HT1080 (cell line): ENCODE measurements at places on chromosomes 11 and 22. TPM values are rescaled to one million over a fixed set of nuclear protein-coding genes. Genes with fewer than 3 reads are reported as not detected.

- no peak for DNase-seq
Observed at GRCh38 chr22:20240447-20240764, 27.7 kb downstream of the RTN4R start.

- DNase-seq = peak; percentile 60
Observed at GRCh38 chr11:13384908-13385640, 77.9 kb downstream of the BTBD10 start.

- DNase-seq = no peak
Observed at GRCh38 chr11:35747668-35748067, 85.1 kb downstream of the TRIM44 start.

DNA sequence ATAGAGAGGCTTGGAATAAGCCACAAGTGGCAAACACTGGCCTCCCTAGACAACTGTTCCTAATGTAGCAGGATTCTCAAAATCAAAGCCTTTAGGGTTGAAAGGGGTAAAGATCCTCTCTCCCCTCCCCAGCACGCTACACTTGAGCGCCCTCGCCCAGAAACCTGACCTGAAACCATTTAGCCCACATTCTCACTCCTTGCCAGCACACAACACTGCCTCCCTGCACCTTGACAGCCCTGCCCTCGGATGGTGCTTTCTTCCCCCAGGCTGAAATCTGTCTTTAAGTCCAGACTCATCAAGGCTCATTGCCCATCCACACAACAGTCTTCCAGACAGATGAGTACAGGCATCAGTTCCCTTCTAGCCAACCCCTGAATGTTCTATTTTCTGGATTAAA lies 26.5 kb downstream of the CWC15 start:
- no peak for DNase-seq

GRCh38 chr11:77801477-77801876 lies 19.0 kb downstream of the RSF1 start:
- DNase-seq = no peak

DNA sequence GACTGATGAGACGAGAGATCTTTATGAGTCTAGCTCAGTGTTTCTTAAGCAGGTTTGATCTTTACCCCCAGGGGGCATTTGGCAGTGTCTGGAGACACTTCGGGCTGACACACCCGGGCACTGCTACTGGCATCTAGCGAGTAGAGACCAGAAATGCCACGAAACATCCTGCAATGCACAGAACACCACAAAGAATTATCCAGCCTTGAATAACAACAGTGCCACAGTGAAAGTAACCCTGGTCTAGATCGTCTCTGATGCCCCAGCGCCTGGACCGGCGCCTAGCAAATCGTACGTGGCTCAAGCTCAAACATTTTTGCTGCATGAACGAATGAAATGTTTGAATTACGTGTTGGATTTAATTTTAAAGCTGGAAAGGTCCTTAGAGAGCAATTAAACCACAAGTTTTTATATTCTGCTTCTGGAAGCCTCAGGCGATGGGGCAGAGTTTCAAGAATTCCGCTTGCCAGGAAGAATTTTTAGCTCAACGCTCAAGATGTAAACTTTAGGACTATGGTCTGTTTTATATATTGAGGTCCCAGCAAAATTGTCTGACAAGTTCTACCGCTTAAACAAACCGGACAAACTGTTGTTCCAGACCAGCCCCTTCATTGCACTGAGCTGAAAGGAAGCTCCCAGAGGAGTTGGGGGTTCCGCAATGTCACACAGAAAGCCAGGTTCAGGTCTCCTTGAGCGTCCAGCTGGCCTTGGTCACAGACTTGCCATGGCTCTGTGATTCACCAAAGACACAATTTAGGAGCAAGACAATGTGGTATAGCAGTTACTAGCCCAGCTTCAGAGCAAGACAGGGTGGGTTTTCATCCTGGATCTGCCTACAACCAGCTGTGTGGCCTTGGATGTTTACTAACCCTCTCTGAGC lies 44.2 kb upstream of the SMTN start:
- DNase-seq = peak; percentile 53

OR2AG1 gene
- total RNA-seq = not detected in 2 replicates

GAL3ST1 gene
- total RNA-seq = not detected in 2 replicates

SLC22A6 gene
- total RNA-seq = not detected in 2 replicates
